Fibroblast of pulmonary artery (primary cell): ENCODE measurements at places on chromosomes 3 and 15.

- DNase-seq, result peak; percentile 58
Measured at GRCh38 chr3:29747991-29748390, 467.1 kb downstream of the RBMS3 start.

- DNase-seq, result no peak
Measured at GRCh38 chr3:119206611-119207511, 33.5 kb downstream of the UPK1B start.

GRCh38 chr3:60011218-60011617, 961.4 kb upstream of the CFAP20DC start:
- DNase-seq, result no peak

DNA sequence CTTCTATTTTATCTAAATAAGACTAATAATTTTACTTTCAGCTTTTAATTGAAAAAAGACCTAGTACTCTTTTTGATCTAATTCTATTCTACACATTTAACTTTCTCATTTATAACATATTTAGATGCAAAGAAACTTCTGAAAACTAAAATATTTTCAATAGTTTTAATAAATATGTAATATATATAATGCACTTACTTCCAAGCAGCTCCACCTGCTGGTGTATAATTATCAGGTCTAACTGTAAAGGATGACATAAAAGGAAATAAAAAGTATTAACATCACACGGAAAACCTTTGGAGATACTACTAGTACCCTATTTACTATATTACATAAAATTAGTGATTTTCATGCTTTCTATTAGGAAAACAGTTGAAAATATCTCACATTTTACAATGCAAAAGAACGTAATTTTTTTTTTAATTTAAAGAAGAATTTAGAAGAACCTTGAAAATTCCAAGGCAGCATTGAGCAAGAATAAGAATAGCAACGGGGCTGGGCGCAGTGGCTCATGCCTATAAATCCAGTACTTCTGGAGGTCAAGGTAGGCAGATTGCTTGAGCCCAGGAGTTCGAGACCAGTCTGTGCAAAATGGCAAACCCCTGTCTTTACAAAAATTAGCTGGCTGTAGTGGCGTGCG, 10.2 kb downstream of the PLSCR5 start:
- DNase-seq, result peak; percentile 44

DNA sequence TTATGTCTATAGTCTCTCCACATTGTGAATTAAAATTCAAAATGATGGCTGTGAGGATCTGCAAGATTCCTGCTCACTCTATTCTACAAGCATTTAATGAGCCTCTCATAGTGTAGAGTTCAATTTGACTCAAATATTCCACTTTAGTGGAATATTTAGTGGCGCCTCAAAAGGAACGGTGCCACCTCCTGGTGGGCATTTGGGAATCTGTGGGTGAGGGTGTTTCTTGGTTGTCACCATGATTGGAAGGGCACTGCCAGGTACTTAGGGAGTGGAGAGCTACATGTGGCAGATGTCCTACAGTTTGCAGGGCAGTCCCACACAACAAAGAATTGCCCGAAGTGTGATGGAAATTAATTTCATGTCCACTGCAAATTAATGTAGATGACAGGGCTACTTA, 21.5 kb upstream of the KCNMB3 start:
- peak; percentile 29 for DNase-seq

DNA sequence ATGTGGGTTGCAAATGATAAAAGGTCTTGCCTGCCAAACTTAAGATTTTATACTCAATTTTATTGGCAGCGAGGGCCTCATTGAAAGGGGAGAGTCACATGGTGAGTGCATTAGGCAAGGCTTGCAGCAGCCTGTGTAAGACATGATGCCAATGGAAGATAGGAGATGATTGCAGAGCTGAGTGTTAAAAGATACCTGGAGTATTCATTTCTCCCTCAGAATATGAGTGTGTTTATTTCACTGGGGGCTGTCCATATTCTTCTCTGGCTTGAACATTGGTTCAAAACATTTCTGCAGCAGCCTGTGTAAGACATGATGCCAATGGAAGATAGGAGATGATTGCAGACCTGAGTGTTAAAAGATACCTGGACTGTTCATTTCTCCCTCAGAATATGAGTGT, 165.2 kb upstream of the NUDT16 start:
- no peak for DNase-seq

DNA sequence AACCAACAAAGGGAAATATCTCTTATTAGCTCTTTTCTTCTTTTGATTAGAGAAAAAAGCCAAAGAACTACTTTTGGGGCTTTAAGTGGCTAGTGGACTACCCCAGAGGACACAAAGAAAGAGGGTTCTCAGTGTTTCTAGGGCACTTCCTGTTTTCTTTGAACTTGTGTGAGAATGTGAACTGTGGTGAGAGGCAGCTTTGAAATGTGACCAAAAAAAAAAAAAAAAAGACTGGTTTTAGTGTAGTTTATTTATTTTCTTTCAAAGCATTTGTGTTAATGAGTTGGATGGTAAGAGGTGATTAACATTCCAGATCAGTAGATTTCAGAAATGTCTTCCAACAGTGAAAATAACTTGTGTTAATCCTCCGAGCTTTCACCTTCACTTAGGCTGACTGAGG, 32.4 kb downstream of the SELENOT start:
- no peak for DNase-seq

DNA sequence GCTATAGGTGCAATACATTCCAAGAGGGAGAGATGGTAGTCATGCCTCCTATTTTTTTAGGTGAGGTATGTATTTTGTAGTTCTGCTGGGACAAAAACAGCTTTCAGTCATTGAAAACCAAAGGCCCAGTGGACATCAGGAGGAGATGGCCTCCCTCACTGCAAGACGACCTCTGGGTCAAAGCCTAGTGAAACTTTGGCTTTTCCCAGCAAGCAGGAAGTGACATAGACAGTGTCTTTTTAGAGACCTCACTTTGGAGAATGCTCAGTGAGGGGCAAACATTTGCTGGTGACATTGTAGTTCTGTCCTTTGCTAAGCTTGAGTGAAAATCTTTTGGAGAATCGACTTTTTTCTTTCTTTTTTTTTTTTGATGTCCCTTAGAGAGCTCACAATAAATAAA, 27.3 kb downstream of the LIPC start:
- DNase-seq, result no peak

- peak; percentile 65 for DNase-seq
Measured at GRCh38 chr15:85865070-85865684, 70.5 kb upstream of the KLHL25 start.

- no peak for DNase-seq
Measured at GRCh38 chr15:53114960-53115359, 324.8 kb upstream of the ONECUT1 start.

DNA sequence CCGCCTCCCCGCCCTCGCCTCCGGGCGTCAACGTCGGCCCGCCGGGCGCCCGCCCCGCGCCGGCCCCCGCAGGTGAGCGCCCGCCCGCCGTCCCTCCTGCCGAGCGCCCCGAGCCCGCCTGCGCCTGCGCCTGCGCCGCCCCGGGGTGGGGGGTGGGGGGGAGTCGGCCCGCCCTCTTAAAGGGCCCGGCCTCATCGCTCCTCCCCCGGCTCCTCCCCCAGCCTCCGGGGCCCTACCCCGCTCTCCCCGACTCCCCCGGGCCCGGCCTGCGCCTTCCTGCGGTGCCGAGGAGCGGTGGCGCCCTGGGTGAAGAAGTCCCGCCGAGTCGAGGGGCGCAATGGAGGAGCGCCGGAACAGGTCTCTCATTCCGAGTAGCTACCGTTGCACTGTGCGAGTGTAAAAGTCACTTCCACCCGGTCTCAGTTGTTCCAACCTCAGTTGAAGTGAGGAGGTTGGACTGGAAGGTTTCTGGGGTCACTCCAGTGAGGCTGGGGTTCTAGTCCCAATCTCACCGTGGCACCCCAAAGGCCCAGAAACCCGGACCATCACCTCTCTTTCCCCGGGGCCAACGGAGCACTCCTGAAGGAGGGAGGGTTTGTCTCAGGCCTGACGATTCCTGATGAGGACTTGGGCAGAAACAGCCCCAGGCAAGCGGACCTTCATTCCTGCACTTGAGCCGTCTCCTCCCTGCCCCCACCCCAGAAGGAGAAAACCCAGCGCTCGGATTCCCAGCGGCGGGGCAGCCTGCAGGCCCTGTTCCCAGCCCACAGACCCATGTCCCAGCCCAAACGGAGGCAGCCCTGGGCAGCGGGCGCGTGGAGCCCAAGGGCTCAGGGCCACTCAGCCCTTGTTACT, 1.5 kb upstream of the TNK2 start:
- peak; percentile 68 for DNase-seq

DNA sequence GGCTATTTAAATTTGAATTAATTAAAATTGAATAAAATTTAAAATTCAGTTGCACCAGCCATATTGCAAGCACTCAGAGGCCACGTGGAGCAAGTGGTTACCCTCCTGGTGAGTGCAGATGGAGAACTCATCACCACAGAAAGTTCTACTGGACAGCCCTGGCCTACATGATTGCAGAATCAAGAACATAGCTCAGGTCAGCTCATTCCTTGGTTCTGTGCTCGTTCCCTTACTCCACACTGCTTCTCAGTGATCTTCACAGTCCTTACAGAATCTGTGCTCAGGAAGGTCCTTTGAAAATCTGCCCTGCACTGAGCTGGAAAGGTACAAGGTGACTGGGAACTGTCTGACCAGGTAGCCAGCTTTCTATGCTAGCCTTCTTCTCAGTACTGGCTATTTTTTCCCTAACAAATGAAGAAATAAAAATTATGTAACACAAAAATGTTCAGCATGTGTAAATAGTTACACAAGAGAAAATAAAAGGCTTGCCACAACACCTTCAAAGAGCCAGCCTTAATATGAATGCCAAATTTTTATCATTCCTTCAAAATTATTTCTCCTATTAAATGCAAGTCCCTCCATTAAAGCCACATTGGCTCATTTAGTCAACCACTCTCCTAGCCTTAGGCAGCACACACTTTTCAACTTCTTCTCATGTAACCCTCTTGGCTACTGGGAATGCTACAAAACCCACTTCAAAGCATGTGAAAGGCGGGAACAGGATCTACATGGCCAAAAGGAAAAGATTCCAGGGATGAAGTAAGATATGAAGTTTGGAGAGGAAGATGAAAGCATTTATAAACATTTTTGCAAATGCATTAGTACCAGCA, 326.4 kb upstream of the WNT5A start:
- DNase-seq, result no peak

- no peak for DNase-seq
Measured at GRCh38 chr3:78317774-78318173, 1277.9 kb downstream of the ROBO2 start.

DNA sequence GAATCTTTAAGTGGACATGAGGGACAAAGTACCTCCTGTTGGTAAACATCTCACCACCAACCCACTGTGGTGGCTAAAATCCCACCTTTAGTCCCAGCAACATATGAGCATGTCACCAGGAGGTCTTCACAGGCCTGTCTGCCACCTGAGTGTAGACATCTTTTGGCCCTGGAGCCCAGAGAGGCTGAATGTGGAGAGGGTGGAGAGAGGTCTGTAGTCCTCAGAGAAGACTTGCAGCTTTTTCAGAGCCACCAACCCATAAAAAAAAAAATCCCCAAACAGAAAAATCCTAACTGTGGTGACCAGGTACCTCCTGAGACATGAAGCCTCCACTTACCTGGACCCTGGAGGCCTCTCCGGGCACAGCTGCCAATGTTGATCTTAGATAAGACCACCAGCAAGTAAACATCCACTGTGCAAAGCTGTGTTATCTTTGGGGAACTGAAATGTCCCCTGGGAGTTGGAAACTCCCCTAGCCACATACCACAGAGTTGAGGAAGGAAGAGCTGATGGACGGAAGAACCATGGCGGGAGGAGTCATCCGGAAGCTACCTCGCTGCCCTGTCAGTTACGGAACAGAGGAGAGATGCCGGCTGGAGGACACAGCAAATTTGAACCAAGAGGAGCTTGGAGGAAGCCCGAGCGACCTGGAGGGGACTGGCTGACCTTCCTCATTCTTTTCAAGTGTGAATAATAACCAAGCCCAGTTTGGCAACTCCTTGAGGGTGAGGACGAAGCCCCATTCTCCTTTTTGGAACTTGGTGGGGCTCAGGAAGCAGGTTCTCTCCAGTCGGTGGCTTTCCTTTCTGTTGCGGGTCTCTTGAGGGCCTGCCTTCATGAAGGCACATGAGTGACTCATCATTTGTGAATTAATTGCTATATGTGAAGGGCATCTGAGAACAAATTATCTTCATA, at the start of gene GHRL:
TSS of gene GHRL (minus strand) at position 443 of the 915 bp plus-strand sequence. CDS start 2,767 bp downstream, outside the sequence.
- DNase-seq, result peak; percentile 29

GRCh38 chr15:64443747-64444621, 16.4 kb upstream of the ZNF609 start:
- DNase-seq, result peak; percentile 91

DNA sequence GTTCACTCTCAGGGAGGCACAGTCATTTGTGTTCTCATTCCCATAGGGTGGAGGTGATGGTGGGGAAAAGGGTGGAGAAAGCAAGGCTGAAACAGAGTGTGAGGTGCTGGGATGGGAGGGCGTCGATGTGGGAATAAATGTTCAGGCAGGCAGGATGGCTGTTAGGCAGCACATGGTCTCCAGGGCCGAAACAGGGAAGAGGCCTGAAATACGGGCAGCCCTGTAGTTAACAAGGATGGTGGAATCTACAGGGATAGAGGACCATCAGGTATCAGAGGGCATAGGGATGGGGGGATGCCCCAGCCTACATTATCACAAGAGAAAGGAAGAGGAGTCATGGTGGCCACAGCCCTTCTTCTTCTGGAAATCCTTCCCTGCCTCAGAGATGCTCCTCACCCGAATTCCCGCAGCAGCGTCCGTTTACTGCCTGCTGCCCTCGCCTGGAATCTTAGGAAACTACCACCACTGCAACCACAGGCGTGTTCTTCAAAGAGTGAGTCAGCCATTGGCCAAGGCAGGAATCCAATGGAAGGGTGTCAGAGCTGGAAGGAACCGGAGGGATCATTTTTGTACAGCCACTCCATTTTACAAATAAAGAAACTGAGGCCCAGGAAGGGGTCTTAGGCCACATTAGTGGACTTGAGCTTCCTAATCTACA, 49.7 kb upstream of the POMGNT2 start:
- peak; percentile 85 for DNase-seq

GRCh38 chr15:95550702-95551101, 779.8 kb upstream of the NR2F2 start:
- DNase-seq, result no peak

DNA sequence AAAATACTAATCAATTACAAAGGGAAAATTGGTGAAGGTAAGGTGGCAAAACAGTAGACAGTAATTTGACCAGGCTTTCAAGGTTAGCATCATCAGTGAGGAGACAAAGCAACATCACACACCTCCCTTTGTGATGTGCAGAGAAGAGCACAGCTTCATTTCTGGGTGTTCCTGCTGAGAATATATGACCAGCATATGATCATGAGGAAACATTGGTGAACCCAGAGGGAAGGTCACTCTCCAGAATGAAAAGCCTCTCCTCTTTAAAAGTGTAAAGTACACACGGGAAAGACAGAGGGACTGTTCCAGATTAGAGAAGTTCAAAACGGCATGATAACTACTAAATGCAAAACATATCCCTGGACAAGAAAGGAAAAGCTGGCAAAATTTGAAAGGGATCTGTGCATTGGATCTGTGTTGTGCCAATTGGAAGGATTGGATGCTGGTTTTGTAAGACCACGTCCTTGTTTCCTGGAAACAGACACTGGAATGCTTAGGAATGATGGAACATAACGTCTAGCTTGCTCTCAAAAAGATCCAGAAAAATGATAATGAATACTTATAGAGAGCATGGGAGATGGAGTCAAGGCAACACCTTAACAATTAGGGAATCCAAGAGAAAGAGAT, 80.6 kb upstream of the MITF start:
- peak; percentile 28 for DNase-seq

- DNase-seq, result peak; percentile 63
Measured at GRCh38 chr3:160754371-160754854, 1.6 kb upstream of the PPM1L start.
